ENCODE measurements at places on chromosomes 3 and 15. TPM values are rescaled to one million over a fixed set of nuclear protein-coding genes. Genes with fewer than 3 reads are reported as not detected.

SI gene
- total RNA-seq = not detected

MME gene
- 24.6 TPM for total RNA-seq

CPN2 gene
- total RNA-seq = 0.22 TPM

- no peak for DNase-seq
Observed at GRCh38 chr15:26926081-26926480, 44.9 kb upstream of the GABRG3 start.

GRCh38 chr15:77455696-77456321, 35.1 kb downstream of the HMG20A start:
- DNase-seq = no peak

GRCh38 chr15:83943849-83944404, 290.0 kb downstream of the ADAMTSL3 start:
- no peak for DNase-seq

DNA sequence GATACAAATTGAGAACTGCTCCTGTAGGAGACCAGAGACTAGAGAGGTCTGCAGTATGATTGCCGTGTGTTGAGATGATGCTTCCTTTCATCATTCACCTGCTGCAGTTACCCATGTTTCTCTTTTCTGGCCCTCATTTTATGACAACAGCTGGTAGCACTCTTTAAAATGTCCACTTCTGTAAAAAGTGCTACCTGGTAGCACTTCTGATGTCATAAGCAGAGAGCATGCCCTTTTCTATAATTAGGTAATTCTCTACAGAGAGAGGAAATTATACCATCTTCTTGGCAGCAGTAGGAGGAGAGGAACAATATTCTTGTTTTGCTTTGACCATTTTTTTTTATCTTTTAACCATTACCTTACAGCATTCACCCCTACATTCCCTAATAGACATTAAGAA, 123.8 kb downstream of the PPM1L start:
- DNase-seq = no peak

- DNase-seq = no peak
Observed at GRCh38 chr15:92954578-92954977, 54.5 kb downstream of the CHD2 start.

DNA sequence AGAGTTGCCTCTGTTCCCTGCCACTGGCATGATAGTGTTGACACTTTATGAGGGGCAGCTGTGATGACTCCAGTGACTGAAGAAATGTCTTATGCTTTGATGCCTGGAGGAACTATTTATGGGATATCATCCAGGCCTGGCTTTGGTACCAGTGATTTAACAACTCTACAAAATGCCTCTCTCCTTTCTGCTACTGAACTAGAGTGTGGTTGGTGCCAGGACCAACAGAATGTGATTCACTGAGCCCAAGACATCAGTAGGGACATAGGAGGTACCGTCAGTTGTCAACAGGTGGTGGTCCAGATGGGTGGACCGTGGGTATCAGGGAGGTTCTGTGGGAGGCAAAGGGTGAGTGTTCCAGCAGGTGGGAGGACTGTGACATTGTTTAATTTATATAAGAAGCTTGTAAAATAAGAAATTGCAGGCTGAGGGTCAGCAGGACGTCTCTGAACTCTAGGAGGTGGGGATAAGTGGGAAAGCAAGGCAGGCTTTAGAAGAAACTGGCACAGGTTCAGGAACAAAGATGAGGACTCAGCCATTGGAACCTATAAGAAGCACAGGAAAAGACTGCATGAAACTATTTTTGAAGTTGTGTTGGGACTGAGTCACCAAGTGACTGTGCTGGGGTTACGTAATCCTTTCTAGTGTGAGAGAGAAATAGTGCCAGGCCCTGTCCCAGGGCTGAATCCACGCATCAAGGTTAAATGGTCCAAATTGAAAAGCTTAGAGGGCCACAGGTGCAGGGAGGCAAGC, 28.5 kb upstream of the SLC7A14 start:
- DNase-seq = no peak

GRCh38 chr3:53216723-53217122, 39.1 kb downstream of the TKT start:
- DNase-seq = peak; percentile 80

Measured in endodermal cell (in vitro differentiated cells).